ENCODE measurements at places on chromosomes 13 and 19.
A peak's percentile ranks its signal among the peaks of the same experiment; 100 is the strongest.

DNA sequence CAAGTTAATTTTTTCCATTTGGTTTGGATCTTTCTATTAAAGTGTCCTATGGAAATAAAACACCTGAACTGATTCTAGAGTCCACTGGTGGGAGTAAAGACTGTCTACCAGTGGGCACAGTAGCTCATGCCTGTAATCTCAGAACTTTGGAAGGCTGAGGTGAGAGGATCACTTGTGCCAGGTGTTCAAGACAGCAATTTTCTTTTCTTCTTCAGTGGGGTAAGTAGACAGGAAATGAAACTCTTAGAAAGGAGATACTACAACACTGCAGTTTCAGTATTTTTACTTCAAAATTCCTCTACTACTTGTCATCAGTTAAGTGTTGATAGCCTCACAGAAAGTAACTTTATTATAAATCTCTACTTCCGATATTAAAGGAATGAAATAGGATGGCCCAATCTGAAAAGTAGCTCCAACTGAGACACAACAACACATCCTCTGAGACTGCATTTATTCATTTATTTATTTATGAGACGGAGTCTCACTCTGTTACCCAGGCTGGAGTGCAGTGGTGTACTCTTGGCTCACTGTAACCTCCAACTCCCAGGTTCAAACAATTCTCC is 26.3 kb downstream of the DNMT1 start:
- DNase-seq = no peak

DNA sequence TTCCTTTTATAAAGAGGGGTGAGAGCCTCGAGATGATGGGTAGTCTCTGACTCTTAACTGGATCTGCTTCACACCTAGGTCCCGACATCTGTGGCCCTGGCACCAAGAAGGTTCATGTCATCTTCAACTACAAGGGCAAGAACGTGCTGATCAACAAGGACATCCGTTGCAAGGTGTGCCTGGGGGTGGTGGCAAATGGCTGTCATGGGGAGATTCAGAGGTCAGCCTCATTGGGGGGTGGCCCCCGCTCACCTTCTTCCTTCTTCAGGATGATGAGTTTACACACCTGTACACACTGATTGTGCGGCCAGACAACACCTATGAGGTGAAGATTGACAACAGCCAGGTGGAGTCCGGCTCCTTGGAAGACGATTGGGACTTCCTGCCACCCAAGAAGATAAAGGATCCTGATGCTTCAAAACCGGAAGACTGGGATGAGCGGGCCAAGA is 1.6 kb downstream of the CALR start:
- no peak for DNase-seq

DNA sequence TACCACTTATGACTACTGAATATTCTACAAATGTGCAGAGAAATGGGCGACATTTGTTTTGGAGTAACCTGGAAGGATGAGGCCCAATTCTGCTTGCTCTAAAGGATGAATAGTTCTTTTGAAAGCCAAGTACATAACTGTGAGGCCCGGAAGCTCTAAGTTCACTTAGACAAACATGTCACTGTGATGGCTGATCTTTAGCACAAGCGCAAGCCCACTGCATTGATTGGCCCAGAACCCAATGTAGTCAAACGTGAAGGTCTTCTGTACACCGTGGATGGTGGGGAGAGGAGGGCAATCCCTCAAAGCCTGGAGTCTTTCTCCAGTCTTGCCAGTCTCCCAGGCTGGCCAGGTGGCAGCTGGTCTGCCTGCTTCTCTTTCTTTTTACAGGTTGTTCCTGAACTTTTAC is 139.6 kb downstream of the RFC3 start:
- no peak for DNase-seq

DNA sequence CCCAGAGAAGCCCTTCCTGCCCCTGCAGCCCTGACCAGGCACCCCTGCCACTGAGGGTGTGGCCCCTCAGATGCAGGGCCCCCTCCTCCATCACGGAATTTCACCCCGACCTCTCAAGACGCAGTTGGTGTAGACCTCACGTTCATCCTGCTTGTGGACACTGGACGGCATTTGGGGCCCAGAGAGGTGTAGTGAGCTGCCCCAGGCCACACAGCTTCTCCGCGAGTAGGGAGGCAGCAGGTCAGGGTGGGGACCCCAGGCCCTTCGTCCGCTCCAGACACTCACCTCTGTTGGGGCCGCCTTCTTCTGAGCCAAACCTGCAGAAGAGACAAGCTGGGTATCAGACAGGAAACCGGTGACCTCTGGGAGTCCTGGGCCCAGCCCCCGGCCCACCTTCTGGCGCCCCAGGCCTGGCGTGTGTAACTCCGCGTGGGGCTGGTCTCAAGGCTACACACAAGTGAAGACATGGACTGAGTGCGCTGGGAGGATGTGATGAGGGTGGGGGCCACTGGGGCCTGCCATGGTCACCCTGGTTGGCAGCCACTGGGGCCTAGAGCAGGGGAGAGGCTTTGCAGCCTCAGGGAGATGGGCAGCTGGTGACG is 33.1 kb downstream of the PIP5K1C start:
- no peak for DNase-seq

- peak; percentile 21 for DNase-seq
Observed at GRCh38 chr13:51905787-51906186, 44.0 kb downstream of the CCDC70 start.
